ENCODE measurements at places on chromosomes 6 and 20.

- no peak for DNase-seq
Measured at GRCh38 chr6:149861603-149862423, 2.3 kb downstream of the LRP11 start.

DNA sequence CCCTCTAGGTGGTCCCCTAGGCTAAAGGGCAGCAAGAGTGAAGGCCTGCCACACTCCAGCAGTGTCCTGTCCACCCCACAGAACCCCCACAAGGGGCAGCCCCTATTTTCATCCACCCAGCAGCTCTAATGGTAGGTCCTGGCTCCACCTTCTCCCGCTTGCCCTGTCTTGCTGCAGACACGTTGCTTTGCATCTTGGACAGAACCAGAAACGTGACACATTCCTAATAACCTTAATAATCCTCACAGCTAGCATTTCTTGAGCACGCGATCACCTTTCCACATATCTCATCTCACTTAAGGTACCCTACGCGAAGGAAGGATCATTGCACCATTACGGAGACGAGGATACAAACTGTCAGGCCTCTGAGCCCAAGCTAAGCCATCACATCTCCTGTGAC is 11.7 kb upstream of the SLC22A23 start:
- no peak for DNase-seq

DNA sequence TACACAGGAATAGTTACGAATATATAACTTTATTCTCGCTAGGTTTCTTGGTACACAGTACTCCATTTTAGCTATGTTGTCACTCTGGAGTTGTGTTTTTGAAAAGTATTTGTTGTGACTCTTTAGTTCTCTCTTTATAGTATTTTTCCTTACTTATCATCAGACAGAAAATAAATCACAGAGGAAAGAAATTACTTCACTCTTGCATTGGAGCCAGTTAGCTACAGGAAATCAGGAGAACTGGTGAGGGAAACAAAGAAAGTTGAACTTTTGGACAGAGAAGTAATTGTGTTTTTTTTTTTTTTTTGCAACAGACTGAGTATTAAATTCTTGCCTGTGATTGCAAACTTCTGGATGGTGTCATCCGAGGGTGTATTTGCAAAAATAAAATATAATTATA is 33.9 kb downstream of the DSE start:
- no peak for DNase-seq

DNA sequence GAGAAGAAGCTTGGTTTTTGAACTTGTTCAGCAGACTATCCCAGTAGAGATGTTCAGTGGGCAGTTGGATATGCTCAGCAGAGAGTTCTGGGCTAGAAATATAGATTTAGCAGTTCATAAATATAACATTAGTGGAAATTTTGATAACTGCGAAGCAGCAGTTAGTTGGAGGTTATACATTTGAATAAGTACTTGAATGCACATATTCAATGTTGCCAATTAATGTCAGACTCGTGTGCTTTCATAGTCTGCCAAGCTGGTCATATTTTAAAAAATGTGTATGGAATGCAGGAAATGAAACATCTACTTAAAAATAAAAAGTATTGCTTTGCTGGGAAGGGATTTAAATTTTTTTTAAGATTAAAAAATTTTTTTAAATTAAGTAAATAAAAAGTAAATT is 92.5 kb upstream of the E2F3 start:
- no peak for DNase-seq

DNA sequence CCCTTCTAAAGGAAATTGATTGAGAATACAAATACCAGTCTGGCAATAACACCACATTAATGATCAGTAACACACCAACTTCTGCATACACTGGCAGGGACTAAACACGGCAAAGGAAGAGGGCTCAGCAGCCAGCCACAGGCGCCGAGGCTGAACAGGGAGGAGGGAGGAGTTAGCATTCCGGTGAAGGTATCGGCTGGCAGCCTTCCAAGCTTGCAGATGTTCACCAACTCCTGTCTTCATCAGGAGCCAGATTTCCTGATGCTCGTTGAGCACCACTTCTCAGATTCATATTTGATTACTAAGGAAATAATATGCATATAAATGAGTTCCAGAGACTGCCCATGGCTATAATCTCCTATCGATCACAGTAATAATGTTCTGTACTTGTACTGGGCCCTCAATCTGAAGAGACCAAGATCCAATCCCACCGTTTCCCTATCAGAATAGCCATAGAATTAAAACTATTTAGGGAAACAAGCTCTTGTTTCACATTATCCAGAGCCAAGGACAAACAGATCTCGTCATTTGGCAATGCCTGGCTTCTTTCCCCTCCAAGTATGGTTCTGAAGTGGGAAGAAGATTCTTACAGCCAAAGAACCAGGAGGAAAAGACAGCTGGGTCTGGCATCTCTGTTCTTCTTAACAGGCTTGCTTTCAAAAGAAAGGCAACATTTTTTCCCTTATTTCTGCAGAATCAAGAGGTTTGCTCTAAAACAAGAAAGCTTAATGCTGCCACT is 42.2 kb downstream of the GFOD1 start:
- no peak for DNase-seq

DNA sequence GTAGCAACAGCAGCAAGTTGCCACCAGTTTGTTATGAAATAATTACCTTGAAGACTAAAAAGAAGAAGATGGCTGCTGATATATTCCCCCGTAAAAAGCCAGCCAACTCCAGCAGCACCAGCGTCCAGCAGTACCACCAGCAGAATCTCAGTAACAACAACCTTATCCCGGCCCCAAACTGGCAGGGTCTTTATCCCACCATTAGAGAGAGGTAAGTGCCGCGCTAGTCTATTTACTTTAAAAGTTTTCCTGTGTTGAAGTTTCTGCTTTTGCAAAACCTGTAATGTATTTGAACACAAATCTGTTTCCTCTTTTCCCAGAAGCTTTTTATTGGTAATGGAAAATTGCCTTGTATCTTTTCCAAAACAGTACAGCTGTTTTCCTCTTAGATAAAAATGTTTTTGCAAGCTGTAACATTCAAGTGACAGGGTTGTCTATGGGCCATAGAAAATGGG is 725 bp downstream of the BTBD3 start:
- DNase-seq, result no peak

GRCh38 chr20:19291024-19291817 is 78.8 kb downstream of the SLC24A3 start:
- no peak for DNase-seq

DNA sequence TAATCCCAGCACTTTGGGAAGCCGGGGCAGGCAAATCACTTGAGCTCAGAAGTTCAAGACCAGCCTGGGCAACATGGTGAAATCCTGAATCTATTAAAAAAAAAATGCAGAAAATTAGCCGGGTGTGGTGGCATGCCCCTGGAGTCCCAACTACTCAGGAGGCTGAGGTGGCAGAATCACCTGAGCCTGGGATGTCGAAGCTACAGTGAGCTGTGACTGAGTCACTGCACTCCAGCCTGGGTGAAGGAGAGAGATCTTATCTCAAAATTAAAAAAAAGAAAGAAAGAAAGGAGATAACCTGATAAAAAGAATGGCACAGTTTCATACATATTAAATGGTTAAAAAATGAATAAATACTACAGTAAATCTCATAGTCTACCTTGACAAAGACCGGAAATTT is 123.6 kb upstream of the TNFAIP3 start:
- DNase-seq, result no peak

- DNase-seq, result no peak
Measured at GRCh38 chr20:6704132-6704861, 63.2 kb upstream of the BMP2 start.

DNA sequence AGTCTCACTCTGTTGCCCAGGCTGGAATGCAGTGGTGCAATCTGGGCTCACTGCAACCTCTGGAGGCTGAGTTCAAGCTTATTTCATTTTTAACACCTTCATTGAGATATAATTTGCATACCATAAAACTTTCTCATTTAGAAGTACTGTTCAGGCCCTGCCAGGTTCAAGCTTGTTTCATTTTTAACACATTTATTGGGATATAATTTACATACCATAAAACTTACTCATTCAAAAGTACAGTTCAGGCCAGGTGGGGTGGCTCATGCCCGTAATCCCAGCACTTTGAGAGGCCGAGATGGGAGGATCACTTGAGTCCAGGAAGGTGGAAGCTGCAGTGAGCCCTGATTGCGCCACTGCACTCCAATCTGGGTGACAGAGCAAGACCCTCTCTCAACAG is 5.5 kb downstream of the OR2B6 start:
- no peak for DNase-seq

- DNase-seq, result no peak
Measured at GRCh38 chr6:106530502-106530901, 98.8 kb downstream of the RTN4IP1 start.

- DNase-seq, result no peak
Measured at GRCh38 chr20:32343439-32343838, 14.7 kb upstream of the ASXL1 start.

- DNase-seq, result no peak
Measured at GRCh38 chr6:42555477-42556457, 8.1 kb upstream of the UBR2 start.

- no peak for DNase-seq
Measured at GRCh38 chr20:32562495-32562911, 22.6 kb downstream of the NOL4L start.

DNA sequence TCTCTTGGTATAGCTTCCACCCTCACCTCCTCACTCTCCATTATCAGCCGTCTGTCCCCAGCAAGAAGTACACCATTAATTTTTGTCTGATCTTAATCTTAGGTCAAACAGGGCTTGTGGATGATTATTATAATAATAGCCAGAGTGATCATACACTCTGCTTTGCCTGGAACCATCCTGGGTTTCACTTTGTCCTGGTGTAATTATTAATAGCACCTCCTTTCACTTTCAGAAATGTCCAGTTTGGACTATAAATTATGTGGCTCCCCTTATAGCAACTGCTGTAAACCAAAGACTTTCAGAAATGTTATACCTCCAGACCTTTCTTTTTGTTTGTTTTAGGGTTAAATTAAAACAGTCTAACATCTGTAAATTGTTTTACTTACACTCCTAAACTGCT is 951 bp upstream of the TRIM31 start:
- DNase-seq, result no peak

GRCh38 chr6:136503303-136504029 is 46.8 kb downstream of the MAP7 start:
- no peak for DNase-seq

DNA sequence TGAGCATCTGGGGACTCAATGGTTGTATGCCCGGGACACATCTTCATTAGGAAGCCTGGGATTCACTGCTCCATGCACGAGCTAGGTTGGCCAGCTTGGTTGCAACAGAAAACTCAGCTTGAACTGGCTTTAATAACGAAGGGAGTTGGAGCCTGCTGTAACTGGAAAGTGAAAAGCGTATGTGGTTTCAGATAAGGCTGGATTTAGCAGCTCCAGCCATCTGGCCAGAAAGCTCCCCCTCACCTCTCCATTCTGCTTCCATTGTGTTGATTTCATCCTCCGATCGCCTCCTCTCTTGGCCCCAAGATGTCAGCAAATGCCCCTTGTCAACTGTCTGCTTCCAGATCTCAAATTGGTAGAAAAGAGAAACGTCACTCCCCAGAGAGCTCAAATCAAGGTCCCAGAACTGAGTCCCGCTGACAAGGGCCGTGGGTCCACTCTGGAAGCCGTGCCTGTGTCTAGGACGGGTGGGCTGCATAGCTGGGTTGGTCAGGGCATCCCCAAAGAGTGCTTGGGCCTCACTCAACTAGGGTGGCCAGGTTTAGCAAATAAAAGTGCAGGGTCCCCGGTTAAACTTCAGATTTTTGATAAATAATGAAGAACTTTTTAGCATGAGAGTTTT is 117.0 kb upstream of the PMEPA1 start:
- DNase-seq, result no peak

GRCh38 chr6:28543651-28544610 is 18.2 kb downstream of the GPX5 start:
- no peak for DNase-seq

DNA sequence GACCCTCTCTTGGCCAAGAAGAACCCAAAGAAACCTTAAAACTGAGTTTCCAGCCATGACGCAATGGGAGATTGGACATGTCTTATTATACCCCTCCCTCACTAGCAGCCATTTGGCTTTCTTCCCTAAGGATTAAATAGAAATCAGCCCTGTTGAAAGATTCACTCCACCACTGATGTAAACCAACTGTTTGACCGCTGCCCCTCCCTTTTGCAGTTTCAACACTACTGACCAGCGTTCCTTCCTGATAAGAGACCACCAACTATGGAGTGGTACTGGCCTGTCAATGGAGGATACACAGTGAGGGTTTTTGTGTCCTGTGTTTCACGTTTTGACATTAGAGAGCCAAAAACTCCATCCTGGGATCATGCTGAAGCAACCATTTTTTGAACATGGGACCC is 53.2 kb upstream of the CD2AP start:
- no peak for DNase-seq

DNA sequence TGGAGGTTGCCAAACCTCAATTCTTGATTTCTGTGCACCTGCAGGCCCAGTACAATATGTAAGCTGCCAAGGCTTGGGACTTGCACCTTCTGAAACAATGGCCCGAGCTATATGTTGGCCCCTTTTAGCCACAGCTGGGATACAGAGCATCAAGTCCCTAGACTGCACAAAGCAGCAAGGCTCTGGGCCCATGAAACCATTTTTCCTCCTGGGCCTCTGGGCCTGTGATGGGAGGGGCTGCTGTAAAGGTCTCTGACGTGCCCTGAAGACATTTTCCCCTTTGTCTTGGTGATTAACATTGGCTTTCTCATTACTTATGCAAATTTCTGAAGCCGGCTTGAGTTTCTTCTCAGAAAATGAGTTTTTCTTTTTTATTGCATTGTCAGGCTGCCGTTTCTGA is 40.5 kb upstream of the SLC35F1 start:
- DNase-seq, result no peak

All from activated T-cell treated with anti-CD3 and anti-CD28 coated beads for 48 hours (primary cell).